ENCODE measurements at places on chromosomes 2 and 18.

DNA sequence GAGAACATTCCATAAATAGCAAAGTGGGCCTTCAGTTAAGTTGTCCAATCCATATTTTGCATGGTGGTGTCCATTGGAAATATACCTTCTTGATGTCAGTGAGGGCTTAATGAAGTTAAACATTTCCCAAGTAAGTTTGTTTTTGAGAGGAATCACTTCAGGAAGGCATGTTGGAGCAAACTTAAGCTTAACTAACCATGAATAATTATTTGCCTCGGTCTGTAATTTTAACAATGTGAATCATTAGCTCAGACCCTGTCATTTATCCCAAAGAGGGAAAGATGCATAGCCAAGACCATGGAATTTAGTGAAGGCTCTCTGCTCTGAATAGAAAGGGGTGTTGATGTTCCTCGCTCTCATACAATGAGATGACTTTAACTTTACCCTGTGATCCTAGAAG is 47.4 kb downstream of the SPATS2L start:
- DNase-seq = no peak

- no peak for DNase-seq
These were observed 799.3 kb downstream of the BCL11A start for GRCh38 chr2:59754011-59754735.

- no peak for DNase-seq
These were observed 31.0 kb downstream of the RNF125 start for GRCh38 chr18:32049393-32050171.

DNA sequence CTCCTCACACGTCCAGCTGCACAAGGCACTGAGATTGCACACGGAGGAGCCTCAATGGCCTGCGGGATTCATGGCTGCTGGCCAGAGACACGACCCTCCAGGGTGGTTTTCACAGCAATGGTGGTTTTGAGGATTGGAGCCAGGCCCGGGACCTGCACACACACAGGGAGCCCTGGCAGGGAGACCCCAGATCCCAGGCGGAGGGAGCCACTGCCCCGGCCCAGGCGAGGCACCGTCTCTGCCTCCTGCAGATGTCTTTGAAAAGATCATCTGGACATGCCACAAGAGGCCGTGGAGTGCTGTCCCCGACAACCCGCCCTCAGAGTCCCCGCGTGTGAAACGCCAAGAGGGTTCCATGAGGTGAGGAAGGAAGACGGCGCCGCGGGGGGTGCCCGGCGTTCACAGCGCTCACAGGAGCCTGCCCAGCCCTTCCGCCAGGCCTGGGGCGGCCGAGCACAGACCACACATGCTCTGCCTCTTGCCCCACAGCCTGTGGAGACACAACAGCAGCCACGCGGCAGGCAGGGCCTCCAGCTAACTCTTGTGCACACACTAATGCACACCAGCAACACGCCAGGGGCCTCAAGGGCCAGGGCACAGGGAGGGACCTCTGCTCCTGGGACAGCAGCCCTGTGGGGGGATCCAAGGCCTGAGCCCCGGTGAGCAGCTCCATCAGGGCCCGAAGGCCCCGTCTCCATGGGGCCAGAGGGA is 72.8 kb upstream of the CTDP1 start:
- DNase-seq = no peak

DNA sequence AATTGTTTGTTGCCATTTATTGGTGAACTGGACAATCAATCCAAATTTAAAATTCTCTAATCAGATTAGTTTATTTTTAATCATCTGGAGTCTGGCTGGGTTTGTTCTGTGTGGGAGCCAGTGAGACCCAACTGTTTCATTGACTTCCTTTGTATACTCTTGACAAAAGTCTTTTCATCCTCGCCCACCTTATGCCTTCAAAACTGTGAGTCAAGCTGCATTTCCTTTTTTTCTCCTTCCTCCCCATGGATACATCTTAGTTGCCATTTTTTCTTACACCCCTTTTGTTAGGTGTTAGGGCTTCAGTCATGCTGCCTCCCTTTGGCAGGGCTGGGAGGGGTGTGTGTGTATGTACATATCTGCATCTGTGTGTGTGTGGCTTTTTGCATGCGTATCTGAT is 117.6 kb downstream of the PRKCE start:
- no peak for DNase-seq

DNA sequence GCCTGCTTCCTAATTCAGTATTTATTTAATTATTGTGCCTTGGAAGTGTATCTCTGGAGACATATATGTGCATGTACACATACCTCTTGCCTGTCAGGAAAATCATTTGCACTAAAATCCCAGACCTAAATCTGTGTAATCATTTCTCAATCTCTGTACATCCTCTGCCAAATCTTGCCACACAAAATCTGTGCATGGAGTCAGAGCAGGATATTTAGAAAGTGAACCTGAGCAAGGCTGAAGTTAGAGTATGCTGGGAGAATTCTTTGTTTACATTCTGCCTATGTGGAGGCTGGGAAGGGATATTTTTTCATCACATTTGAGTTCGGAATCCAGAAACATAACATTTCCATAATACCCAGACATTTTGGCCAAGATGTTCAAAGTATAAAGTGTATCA is 9.3 kb downstream of the XRCC5 start:
- no peak for DNase-seq

- no peak for DNase-seq
These were observed 239.4 kb upstream of the TANK start for GRCh38 chr2:160920791-160921303.

DNA sequence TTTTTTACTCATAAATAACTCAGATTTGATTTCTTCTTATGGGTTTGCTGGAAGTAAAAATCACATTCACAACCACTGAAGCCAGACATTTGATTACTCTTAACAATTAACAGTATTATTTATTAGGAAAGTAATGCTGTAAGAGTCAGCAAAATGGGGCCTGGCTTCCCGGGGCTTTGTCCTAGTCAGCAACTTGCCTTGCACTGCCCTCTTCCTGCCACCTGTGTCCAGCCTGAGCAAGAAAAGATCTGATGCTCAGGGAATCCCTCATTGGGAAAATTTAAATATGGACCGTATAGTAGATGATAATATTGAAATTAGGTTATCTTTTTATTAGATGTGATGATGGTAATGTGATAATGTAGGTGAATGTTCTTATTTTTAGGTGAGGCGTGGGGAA is 30.8 kb upstream of the ACYP2 start:
- DNase-seq = no peak

GRCh38 chr18:58784601-58785137 is 80.0 kb upstream of the ZNF532 start:
- DNase-seq = no peak

GRCh38 chr2:9032121-9032520 is 28.6 kb upstream of the MBOAT2 start:
- no peak for DNase-seq

GRCh38 chr18:21960189-21960588 is 209.2 kb upstream of the GATA6 start:
- no peak for DNase-seq

GRCh38 chr2:62724886-62725711 is 19.6 kb downstream of the EHBP1 start:
- no peak for DNase-seq

GRCh38 chr2:218188528-218188927 is 21.8 kb upstream of the CXCR1 start:
- DNase-seq = no peak

DNA sequence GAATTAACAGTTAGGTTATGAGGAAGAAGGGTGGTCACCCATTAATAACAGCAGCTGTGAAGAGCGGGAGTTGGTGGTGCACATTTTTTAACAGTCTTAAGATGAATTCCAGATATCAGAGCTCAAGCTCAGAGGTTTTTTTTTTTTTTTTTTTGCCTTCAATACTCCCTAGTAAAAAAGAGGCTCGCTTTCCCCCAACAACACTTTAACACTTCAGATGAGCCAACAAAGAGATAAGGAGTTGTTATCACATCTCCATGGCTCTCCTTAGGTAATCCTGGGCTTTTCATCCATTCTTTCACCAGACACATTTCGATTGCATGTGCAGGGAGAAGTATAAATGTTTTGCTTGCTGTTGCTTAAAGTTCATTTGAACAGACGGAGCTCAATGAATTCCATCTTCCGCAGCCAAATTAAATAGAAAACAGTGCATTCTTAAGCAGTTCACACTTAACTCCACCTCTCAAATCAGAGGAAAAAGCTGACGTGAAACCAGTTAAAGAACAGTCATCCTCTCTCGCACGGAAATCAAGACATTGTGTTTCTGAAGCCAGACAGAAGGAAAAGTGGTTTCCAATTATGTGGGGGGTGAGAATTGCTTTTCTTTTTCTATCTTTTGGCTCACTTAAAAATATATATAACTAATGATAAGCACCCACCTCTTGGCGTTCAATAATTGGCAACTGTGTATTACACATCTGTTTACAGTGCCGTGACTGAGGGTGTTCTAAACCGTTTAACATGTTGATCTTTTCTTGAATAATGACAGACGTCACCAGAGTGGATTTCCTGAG is 118.2 kb downstream of the ZNF521 start:
- no peak for DNase-seq

GRCh38 chr2:240498958-240499260 is 58.9 kb downstream of the ANKMY1 start:
- DNase-seq = no peak

- DNase-seq = no peak
These were observed 329.1 kb upstream of the PKDCC start for GRCh38 chr2:41718705-41719104.

GRCh38 chr2:108936076-108936864 is 52.8 kb downstream of the EDAR start:
- DNase-seq = no peak

GRCh38 chr2:128271597-128271910 is 47.1 kb downstream of the HS6ST1 start:
- no peak for DNase-seq

DNA sequence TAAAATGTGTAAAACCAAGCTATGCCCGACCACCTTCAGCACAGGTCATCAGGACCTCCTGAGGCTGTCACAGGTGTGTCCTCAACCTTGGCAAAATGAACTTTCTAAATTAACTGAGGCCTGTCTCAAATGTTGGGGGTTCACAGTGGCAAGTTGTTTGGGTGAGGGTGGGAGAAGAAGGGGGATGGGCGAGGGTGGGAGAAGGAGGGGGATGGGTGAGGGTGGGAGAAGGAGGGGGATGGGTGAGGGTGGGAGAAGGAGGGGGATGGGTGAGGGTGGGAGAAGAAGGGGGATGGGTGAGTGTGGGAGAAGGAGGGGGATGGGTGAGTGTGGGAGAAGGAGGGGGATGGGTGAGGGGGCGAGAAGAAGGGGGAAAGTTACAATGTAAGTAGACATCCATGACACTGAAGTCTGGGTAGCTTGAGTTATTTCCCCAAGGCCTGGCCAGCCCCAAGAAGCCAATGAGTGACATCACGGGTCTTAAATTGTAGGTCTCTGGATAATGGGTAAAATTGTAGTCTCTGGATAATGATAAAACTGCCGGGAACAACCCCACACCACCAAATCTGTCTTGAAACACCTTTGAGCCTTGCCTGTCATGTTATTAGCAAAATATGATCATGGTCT is 56.3 kb downstream of the TIMM21 start:
- DNase-seq = no peak

- DNase-seq = peak; percentile 40
These were observed 52.6 kb downstream of the PMAIP1 start for GRCh38 chr18:59952283-59953007.

DNA sequence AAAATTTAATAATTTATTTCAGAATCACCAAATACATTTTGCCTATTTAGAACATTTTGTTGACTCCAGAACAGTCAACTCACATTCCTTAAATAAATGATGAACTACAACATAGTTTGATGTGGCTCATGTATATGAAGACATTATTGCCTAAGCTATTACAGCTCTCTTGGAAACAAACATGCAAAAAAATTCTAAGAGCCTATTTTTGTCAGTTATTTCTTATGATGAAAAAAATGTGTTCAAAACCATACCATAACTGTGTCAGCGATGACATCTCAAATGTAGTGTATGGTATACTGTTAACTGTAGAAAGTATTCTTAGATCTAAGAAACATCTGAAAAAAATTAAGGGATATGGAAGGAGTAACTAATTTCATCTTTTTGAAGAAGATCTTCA is 6.3 kb upstream of the EMILIN2 start:
- no peak for DNase-seq

DNA sequence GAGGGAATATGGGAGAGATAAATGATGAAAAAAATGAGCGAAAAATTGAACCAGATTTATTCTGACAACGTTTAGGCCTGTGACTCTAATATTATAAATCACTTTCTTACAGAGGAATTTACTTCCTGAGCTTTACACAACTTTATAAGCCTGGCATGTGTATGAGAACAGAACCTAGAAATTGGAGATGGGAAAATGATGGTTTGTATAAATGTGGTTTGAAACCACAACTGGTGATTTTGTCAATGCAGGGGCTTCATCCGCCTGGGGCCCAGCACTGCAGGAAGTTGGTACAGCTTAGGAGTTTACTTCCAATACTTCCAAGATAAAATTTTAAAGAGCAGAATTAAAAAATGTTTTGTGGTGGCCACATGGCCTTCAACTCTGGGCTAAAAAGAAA is 82.3 kb downstream of the VAPA start:
- DNase-seq = no peak

DNA sequence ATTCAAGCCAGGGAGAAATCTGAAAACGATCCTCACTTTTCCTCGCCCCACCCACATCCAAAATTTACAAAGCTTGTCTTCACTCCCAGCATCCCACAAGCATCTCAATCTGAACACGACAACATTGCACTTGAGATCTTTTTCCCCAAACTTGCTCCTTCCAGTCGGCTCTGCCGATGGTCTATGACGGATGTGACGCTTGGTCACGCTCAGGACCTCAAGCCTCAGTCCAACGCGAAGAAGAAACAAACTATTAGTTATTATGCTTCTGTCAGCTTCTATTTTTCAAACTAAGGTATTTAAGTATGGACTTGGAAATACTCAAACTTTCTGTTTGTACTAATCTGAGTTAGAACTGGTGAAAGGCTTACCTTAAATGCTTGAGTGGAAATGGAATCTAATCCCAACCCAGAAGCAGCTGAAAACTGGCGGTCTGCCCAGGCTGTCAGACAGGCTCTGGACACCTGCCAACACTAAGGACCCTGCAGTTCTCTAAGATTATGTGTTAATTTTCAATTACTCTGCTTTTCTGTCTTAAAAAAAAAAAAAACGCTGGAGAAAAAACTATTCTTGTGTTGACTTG is 132.1 kb upstream of the DNMT3A start:
- DNase-seq = no peak
